AML-193 (cell line): ENCODE measurements at places on chromosomes 16 and 17.

DNA sequence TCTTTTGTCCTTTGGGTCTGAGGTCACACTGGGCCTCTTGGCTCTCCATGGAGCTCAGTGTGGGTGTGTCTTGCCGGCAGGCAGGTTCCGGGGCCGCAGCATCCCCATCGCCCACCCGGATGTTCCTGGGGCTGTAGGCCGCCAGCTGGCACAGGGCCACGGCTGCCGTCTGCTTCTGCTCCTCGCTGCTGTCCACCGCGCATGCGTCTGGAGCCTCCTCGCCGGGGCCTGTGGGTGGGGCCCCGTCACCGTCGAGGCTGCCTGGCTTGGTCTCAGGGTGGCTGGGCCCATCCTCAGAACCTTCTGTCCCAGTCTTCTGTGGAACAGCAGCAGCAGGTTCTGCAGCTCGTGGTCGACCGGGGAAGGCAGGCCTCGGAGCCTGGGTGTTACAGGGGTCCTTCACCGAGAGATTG is 9.6 kb downstream of the ZNF750 start:
- DNase-seq = no peak

GRCh38 chr16:46947900-46948547 is 25.4 kb downstream of the DNAJA2 start:
- DNase-seq = peak; percentile 54

DNA sequence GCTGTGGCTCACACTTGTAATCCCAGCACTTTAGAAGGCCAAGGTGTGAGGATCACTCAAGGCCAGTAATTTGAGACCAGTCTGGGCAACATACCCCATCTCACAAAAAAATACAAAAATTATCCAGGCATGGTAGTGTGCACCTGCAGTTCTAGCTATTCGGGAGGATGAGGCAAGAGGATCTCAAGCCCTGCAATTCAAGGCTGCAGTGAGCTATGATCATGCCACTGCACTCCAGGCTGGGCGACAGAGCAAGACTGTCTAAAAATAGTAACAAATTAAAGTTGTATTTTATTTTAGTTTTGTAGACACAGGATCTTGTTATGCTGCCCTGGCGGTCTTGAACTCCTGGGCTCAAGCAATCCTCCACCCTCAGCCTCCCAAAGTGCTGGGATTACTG is 18.2 kb downstream of the USP31 start:
- DNase-seq = no peak

DNA sequence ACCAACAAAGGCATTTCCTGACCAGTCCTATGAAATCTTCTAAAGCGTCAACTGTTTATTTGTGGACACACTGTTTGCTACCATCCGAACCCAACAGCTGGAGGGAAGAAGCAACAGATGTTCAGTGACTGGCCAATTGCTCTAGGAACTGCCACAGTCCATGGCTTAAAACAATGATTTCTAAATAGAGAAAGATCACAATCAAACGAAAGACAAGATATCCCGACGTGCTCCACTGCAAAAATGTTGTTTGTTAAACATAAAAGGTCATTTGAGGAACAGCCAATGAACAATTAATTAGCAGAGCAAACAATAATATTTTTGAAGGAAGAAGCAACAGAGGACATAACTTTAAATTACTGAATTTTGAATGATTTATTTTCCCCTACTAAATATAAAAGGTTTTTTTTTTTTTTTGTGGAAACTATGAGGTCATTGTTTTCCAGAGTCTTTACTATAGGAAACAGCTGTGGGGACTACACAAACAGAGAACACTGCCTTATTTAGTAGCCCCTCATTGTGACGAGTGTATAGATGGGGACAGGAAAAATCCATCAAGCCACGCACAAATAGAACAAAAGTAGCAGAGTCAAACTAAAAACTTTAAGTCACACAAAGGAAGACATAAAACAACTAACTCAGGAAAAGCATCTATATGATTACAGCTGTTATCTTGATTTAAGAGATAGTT is 17.2 kb downstream of the USP31 start:
- no peak for DNase-seq

DNA sequence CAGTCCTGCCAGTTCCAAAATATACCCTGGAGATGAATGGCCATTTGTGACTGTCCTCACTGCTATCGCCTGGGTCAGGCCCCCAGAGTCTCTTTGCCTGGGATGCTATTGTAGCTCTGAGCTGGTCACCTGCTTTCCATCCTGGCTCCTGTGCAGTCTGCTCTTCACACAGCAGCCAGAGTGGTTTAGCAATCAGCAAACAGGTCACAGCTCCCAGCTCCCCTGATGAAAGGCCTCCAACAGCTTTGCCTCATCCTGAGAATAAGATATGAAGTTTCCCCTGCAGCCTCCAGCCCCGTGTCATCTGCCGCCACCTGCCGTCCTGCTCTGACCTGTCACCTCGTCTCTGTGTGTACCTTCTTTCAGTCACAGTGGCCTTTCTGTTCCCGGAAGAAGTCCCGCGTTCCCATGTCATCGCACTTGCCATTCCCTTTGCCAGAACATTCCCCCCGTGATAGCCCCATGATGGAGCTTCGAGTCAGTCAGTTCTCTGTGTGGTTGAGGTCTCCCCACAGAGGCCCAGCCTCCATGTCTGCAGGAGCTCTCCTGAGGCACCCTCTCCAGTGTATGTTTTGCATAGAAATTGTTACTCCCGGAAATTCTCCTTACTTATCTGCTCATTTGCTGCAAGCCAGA is 281.5 kb downstream of the SNX29 start:
- DNase-seq = no peak

- no peak for DNase-seq
These were observed 510.6 kb downstream of the CDH13 start for GRCh38 chr16:83137326-83137781.

DNA sequence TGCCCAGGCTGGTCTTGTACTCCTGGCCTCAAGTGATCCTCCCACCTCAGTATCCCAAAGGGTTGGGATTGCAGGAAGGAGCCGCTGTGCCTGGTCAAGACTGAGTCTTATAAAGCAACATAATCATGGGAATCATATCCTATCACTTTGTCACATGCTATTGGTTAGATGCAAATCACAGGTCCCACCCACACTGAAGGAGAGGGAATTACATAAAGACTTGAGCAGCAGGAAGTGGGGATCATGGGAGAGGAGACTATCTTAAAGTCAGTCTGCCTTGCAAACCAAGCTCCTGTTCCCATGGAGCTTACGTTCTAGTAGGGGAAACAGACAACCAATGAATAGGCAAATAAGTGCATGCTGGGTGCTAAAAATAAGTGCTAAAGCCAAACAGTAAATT is 28.3 kb upstream of the TENT4B start:
- DNase-seq = no peak

GRCh38 chr16:85440744-85441143 is 172.4 kb upstream of the GSE1 start:
- no peak for DNase-seq

GRCh38 chr17:79539944-79540705 is 70.7 kb downstream of the RBFOX3 start:
- DNase-seq = no peak

DNA sequence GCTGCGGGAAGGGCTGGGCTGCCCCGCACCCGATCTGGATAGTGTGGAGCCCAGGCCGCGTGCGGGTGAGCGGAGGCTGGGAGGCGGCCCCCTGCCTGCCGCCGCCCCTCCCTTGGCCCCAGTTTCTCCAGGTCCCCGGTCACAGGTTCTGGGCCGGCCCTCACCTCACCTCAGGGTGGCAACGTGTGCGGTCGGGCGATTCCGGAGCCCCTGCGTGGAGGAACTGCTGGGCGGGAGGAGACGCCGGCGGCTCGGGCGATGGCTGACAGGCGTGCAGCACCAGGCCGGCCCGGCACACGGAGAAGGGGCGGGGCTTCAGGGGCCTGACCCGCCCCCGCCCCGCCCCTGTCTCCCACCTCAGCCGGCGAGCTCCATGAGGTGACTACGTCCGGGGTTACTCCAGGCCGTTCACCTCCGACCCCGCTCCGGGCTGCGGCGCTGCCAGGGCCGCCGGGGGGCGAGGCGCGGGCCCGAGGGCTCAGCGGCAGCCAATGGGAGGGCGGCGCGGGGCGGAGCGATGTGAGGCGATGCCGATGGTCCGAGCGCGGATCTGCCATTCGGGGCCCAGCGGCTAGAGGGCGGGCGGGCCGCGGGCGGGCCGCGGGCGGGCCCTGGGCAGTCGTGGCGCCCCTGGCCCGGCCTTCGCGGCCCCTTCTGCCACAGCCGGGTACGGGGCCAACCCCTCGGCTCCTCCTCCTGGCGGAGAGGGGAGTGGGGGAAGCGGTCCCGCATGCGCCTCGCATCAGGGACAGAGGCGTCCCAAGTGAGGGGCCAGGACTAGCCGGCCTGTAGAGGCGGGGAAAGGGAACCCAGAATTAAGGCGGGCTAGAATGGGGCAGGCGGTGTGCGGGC is 16.7 kb upstream of the C17orf78 start:
- DNase-seq = peak; percentile 98

GRCh38 chr17:45972531-45972930 is 26.5 kb upstream of the STH start:
- no peak for DNase-seq

- DNase-seq = no peak
These were observed 26.4 kb upstream of the CACNG1 start for GRCh38 chr17:67017910-67018309.

GRCh38 chr16:87384162-87384874 is 742 bp upstream of the FBXO31 start:
- peak; percentile 59 for DNase-seq

DNA sequence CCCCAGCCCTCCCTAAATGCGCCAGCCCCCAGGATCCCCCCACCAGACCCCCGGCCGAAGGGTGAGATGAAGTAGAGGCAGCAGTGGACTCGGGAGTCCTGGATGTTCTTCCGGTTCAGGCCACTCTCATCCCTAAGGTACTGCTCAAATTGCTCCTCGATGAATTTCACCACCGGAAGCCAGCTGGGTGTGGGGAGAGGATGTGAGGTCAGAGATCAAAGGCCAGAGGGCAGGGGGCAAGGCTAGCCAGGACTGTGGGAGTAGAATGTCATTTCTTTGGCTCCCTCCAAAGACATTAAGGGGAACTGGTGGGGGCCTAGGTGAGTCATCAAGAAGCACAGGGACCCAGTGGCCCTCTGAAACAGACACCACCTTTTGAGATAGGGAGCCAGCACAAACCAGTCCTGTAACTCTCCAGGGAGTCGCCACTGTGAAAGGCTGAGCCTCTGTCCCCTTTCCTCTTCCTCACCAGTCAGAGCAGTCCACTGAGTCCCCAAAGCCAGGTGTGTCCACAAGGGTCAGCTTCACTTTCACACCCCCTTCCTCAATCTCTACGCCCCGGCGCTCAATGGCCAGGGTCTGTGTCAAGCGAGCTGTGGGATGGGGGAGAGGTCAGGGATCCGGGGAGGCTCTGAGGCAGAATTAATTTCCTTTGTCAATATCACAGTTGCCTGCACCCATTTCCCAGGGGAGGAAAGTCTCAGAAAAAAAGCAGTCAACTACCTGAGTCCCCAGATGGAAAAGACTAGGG is 895 bp downstream of the SEPTIN1 start:
- no peak for DNase-seq

- no peak for DNase-seq
These were observed 93.7 kb downstream of the SDK2 start for GRCh38 chr17:73550556-73550955.

DNA sequence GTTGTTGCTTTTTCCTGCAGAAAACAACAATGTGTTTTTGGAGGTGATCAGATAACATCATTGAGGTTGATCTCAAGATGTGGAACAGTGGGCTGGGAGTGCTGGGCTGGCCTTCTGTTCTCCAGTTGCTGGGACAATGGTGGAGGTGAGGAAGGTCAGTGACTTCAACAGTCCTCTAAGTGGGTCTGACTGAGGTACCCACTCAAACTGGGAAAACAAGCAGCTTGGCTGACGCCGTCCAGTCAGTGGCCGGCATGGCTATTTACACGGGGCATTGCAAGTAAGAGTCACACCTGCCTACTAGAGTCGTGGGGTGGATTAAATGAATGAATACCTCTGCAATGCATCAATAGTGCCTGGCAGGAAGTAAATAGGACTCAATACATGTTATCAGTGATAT is 386.7 kb upstream of the ZFHX3 start:
- no peak for DNase-seq

DNA sequence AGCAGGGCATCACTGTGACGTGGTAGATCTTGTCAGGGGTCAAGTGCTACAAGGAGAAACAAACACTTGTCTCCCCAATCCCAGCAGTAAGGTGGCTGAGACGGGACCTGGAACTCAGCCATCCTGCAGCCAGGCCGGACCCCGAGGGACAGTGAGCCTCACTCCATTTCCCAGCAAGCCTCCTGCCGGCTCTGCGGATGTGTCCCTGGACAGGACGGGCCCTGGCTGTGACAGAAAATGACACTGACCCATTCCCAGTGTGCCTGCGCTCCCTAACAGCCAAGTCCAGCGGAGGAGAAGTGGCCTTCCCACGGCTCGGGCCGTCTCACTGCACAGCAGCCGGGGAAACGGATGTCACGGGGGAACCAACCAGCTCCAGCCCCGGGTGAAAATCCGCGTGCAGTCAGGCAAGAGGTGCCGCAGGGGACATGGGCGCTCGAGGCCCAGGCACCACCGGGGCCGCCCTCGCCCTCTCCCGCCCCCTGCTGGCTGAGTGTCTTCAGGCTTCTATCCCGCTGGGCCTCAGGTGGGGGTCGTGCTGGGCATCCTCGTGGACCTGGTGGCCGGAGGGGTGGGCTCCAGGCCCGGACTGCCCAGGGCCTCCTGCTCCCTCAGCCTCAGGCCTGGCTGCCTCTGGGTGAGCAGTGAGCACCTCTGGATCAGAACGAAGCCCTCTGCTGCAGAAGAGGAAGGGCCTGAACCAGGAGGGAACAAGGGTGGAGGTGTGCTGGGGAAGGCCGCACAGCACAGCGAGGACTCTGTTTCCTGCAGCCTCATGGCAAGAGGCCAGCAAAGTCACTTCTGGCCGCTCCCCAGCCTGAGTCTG is 6.7 kb downstream of the HAGHL start:
- peak; percentile 4 for DNase-seq

GRCh38 chr17:68307443-68307842 is 16.1 kb downstream of the ARSG start:
- no peak for DNase-seq

DNA sequence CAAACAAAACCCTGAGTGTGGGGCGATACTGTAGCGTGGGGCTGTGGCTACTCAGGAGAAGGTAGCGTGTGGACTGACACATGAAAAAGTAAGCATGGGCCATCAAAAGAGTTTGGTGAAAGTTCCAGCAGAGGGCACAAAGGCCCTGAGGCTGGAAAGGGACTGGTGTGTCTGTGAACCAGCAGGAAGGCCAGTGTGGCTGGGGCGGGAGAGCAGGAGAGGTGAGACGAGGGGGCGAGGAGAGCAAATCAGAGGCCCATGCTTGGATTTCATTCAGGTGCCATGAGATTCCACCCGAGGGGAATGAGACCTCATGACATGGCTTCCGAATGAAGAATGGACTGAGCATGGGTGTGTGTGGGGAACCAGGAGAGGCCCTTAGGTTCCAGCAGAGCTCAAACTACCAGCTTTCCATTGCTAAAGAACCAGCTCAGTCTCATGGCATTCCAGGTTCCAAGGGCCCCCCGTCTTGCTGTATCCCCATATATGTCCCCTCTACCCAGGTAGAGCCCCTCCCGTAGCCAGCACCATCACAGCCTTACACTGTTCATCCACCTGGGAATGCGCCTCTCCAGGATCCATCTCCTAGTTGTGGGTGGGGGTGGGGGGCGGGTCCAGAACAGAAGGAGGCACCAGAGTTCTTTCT is 31.1 kb downstream of the TRPV2 start:
- DNase-seq = no peak

GRCh38 chr17:17053446-17054379 is 11.5 kb downstream of the MPRIP start:
- DNase-seq = no peak

- DNase-seq = peak; percentile 60
These were observed 3.5 kb downstream of the ATP2A3 start for GRCh38 chr17:3960764-3961163.
